ENCODE measurements at places on chromosomes 6 and 20. TPM values are rescaled to one million over a fixed set of nuclear protein-coding genes. Genes with fewer than 3 reads are reported as not detected.

DNA sequence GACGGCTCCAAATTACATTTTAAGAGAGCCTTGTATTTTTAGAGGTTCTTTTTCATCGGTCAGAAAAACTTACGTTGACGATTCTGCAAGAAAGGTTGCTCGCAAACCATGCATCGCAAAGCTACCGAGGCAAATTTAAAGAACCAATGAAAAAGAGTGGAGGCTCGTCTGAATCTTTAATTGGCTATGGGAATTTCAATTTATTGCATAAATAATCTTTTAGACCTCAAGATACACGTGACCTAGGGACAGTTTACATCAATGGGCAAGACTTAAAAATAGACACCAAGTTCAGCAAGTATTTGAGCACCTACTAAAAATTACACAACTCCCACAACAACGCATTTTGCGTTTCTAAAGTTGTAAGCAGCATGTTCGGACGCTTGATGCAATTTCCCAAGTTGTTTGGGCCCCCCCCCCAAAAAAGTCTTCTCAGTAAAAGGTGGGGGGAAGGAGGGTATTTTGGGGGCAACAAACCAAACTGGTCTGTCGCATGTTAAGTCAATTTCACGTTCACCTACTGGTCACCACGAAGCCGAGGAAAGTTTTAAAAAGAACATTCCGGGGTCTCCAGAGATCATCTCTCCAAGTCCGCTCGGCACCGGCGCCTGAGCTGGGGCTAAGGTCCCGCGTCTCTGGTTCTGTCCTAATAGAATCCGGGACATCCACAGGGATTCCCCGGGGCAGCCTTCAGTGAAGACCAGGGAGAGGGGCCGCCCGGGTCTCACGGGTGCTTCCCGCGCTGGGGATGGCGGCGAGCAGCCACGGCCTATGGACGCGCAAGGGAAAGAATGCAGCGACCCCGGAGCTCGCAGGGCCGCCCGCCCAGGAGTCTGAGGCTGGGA, 851 bp downstream of the SNX5 start:
- DNase-seq = peak; percentile 52

GRCh38 chr20:25177890-25178321, 17.6 kb upstream of the ENTPD6 start:
- DNase-seq = no peak

SLC17A1 gene
- not detected for total RNA-seq

FAM83C gene
- total RNA-seq = not detected

CALHM4 gene
- 0.22 TPM for total RNA-seq

CGA gene
- total RNA-seq = not detected
